ENCODE measurements at places on chromosomes 3 and 15.

DNA sequence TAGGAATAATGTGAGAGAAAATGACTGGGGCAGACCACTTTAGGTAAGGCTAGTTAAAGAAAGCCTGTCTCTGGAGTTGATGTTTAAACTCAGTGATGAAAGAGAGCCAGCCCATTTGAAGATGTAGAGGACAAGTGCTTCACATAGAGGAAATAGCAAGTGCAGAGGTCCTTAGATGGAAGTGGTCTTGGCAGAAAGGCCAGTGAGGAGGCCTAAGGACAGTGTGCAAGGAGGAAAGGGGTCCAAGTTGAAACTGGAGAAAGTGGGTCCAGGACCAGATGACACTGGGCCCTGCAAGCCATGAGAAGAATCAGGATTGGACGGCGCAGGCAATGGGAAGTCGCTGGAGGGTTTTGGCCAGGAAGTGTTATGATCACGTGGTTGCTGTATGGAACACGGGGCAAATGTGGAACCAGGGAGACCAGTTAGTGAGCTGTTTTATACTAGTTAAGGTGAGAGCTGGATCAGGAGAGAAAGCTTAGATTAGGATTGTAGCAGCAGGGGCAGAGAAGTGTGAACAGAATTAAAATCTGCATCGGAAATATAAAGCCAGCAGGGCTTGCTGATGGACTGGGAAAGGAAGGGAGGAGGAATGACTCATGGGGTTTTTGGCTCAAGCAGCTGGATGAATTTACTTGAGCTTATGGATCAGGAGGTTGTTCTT is 48.0 kb upstream of the SCAANT1 start:
- no peak for DNase-seq

- DNase-seq, result no peak
Observed at GRCh38 chr3:42345811-42346210, 64.6 kb downstream of the LYZL4 start.

DNA sequence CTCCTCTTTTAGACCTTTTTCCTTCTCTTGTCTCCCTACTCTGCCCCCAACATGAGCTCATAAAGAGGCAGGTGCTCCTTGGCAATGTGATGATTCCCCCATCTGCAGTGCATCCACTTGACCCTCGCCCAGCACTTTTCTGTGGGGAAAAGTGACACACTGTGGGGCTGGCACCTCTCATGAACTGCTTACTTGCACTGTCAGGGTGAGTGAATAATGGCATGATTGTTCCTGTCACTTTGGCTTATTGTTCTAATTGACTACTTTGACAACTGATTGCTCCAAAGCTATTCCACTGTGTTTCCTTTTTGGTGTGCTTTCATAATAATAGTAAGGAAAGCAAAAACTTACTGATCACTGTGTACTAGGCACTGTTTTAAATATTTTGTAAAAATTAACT is 253.3 kb upstream of the SUCLG2 start:
- DNase-seq, result no peak

DNA sequence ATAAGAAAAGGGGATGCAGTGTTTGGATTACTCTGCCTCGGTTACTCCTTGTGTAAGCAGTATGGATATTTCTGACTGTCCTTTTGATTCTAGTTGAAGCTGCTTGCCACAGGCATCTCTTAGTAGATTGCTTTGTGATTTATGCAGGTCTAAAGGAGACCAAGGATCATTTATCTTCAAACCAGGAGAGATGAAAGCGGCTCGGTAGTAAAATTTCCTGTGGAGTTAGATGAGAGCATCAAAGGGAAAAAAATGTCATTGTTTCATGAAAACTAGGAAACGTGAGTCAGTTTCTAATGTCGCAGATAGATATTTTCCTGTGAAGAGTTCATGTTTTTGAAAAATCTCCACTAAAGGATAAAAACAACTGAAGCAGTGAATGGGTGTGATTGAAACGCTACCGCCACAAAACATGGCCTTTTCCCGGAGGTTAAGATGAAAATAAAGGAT is 254.0 kb upstream of the TBL1XR1 start:
- no peak for DNase-seq

DNA sequence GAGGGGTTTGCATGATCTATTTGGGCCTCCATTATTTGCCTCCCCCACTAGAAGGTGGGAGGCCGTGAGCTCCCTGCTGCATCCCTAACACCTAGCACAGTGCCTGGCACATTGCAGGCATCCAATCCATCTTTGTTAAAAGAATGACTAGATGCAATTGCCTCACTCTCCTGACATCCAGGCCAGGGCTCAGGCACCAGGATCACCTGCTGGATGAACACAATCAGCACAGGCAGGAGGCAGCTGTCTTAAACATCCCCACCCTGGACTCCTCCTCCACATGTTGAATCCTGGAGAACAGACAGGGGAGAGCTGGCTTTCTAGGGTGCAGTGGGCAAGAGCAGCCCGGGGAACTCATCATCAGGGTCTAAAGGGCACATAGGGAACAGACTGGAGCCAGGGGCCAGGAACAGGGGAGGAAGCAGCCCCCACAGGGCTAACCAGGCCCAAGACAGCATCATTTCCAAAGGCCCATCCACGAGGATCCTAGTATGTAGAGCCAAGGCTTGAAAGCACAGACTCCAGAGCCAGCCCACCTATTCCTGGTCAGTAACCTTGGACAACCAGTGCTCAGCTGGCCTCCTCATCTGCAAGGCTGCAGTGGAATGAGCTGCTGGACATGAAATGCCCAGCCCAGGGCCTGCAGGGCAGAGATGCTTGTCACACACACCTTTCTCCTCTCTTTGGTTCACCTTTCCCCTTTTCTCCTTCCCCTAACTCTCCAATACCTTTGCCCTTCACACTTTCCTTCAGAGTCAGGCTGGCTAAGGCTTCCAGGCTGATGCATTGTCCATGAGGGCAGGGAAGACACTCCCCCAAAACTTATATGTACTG is 254.4 kb upstream of the TLE3 start:
- no peak for DNase-seq

DNA sequence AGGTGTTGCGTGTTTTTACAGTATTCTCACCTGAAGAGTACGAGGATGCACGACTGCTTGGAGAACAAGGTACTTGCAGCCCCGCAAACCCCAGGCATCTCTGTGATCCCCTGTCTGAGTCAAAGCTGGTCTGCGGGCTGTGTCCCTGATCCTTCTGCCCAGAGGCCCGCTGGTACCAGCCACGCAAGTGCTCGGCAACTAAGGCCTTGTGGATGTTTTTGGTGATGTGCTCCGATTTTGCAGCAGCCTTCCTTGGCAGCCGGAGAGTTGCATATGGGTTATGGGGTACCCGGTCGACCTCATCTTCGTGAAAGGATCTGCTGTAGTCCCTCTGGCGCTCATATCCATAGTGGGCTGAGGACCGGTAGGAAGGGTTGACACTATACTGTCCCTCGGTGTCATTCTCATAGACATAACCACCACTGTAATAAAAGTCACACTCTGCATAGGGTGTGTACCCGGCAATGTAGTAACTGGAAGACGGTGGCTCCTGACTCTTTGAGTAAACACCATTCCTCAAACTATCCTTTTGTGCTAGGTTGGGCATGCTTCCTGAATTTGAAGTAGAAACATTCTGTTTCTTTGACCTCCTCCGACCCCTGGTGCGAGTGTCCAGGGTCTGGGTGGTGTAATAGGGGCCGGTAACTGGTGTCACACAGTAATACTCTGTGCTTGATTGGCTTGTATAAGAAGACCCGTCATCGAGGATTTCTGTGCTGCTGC is 58.6 kb upstream of the LMOD3 start:
- DNase-seq, result no peak

DNA sequence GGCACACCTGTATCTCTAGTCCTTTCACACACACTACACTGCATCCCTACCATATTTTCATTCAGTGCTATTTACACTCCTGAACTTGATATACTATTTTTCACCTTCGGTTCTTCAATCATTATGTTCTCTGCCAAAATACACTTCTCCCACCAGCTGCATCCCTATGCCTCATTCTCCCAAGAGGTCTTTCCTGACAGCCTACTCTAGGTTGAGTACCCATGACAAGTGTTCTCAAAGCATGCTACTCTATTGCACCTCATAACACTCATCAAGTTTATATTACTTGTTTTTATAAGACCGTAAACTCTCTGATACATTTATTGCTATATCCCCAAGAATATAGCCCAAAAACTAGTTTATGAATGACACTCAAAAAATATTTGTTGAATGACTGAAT is 549.5 kb downstream of the PYDC2 start:
- DNase-seq, result no peak

DNA sequence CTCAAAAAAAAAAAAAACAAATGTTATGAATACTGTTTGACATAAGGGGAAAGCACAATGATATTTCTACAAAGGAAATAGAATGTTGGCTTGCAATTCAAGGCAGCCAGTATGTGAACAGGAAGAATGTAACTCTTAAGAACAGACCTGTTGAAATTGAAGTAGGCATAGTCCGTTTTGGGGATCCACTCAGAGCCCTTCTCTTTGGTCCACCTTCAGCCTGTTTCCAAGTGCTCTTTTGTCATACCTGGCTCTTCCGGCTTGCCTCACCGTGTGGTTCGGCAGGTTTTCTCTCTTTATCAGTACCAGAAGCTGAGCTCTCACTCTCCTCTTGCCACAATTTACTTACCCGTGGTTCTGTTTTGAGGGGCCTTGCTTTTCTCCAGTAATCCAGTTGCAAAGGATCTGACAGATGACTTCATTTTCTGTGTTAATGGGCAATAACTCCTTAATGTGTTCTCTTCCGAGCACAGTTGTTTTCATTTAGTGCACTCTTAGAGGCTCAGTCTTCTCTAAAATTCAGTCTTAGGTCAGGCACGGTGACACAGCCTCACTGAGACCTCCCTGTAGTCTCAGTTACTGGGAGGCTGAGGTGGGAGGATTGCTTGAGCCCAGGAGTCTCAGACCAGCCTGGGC is 6.7 kb downstream of the ABHD17C start:
- no peak for DNase-seq

DNA sequence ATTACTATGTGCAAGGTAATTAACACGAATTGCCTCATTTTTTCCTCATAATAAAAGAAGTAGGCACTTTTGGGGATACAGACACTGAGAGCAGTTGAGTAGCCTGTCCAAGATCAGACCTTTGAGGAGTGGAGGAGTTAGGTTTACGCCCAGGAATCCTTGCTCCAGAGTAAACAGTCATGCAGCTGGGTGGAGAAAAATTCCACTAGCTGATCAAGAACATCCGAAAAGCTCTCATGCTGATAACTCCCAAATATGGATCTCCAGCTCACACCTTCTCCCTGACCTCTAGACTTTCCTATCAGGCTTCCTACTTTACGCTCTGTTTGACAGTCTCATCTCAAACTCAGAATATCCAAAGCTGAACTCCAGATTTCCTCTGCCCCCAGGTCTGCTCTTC is 53.3 kb downstream of the ST6GAL1 start:
- no peak for DNase-seq

GRCh38 chr15:51706291-51706690 is 25.0 kb downstream of the SCG3 start:
- DNase-seq, result no peak

DNA sequence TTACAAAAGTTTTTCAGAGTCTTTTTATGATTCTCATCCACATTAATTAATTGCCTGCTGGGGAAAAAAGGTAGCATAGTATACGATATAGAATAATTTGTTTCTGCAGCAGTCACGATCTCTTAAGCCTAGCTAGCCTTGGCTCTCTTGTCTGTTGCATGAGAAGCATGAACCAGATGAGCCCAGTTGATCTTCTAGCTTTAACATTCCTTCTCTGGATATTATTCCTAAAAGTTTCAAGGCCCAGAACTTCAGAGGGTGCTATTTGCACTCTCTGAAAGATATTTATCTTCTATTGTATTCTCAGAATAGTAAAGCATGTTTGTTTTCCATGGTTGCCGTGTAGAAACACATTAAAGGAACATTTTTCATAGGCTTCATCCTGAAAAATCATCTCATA is 69.3 kb downstream of the BTLA start:
- no peak for DNase-seq

- no peak for DNase-seq
Observed at GRCh38 chr3:48271763-48272498, 31.0 kb downstream of the ZNF589 start.

DNA sequence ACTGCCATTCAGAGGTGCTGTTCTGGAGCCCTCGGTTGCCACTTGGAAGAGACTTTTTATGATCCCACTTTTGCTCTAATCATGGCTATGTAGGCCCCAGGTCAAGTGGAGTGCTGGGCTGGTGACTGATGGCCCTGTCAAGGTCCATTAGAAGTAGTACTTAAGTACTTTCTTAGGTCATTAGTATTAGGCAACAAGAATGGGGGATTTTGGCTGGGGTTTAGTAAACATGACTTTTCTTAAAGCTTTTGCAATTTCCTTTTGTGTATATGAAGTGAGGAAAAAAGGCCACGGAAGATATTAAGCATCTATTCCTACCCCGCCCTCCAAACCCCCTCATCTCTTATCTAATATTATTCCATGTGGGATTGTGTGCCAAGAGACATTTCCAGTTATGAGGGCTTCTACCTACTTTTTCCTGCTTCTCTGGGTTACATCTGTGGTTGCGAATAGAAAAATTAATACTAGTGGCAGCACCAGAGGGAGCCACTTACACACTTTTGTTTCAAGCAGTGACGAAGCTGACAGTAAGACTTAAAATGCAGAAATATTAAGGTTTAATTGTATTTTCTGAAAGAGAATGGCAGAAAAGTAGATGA is 13.9 kb downstream of the NLGN1 start:
- peak; percentile 28 for DNase-seq

GRCh38 chr15:26771168-26771567 is 1.7 kb downstream of the GABRB3 start:
- DNase-seq, result no peak

- DNase-seq, result no peak
Observed at GRCh38 chr3:123448536-123449101, at the start of gene ADCY5. ADCY5 (minus strand) TSS chr3:123449090; CDS start chr3:123448545, 545 bp downstream.

GRCh38 chr3:20336572-20336971 is 150.6 kb upstream of the SGO1 start:
- DNase-seq, result no peak

Measured in caudate nucleus (tissue), 63 donors.